Astrocyte (in vitro differentiated cells and primary cell): ENCODE measurements at places on chromosomes 6 and 20. TPM values are rescaled to one million over a fixed set of nuclear protein-coding genes. Genes with fewer than 3 reads are reported as not detected.

The GMPR gene
- 1.6 and 2.0 TPM in 2 replicates for total RNA-seq

The TMEM244 gene
- not detected in 2 replicates for total RNA-seq

DNA sequence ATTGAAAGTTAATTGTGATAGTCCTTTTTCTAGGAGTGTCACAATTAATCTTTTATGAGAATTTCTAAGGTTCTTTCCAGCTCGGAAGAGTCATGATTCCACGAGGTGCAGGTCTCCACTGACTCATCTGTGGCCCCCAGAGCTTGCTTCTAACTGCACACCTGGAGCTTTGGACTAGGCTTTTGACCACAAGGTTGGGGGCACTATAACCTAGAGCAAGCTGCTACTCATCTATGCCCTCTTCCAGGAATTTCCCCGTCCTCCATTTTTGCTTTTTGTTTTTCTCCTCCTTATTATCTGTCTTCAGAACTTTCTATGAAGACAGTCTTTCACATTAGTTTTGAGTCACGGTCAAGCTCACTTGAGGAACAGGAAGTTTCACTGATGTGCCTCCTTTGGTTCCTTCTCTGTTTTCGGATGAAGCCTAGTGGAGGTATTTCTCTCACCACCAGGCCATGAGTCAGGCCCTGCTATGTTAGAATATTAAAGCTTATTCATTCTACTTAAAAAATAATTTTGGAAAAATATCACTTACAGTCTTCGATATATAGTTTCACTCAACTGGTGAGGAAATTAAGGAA, 119.2 kb upstream of the INSM1 start:
- no peak for DNase-seq
- H3K4me3 ChIP-seq: no peak overlapping the region
- no peaks in the 10 kb centered on the region for H3K36me3 ChIP-seq
- no peak overlapping the region for H3K27ac ChIP-seq
- H3K27me3 ChIP-seq: no peaks in the 10 kb centered on the region

DNA sequence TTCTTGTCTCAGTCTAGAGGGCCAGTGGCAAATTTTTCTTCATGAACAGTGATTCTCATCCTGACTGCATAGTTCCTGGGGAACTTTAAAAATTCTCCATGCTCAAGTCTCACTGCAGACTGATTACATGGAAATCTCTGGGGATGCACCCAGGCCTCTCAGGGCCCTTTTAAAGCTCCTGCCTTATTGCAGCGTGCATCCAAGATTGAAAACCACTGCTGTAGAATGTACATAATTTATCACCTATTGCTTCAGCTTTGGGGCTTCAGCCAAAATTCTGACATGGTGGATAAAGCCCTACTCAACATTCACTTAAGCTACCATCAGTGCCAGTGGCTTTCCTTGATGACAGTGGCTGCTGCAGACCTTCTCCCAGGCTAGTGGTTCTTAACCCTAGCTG, 143.8 kb downstream of the BTBD3 start:
- DNase-seq: no peak
- H3K27me3 ChIP-seq: no peaks in the 10 kb centered on the region
- peaks cover 3% of the 10 kb centered on the region for H3K4me1 ChIP-seq
- no peaks in the 10 kb centered on the region for H3K36me3 ChIP-seq
- no peak overlapping the region for H3K27ac ChIP-seq
- H3K4me3 ChIP-seq: no peak overlapping the region

GRCh38 chr6:126198631-126199030, 141.3 kb upstream of the CENPW start:
- no peaks in the 10 kb centered on the region for H3K36me3 ChIP-seq
- no peak overlapping the region for H3K27ac ChIP-seq
- H3K27me3 ChIP-seq: no peaks in the 10 kb centered on the region
- no peaks in the 10 kb centered on the region for H3K4me1 ChIP-seq

DNA sequence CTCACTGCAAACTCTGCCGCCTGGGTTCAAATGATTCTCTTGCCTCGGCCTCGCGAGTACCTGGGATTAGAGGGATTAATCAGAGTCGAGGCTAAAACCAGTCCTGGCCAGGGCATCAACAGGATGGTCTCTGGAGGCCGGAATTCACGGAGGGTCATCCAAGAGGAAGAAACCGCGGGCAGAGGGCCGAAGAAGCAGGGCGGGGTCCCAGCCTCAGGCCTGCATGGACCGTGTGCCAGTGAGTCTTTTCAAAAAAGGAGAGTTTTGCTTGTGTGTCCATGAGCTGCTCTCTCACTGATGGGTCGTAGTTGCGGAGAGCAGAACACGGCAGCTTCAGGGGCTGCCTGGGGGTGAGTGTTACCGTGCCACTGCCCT, 295.1 kb upstream of the ZNF337 start:
- peaks cover 3% of the 10 kb centered on the region for H3K4me1 ChIP-seq
- H3K36me3 ChIP-seq: no peaks in the 10 kb centered on the region
- no peaks in the 10 kb centered on the region for H3K27me3 ChIP-seq
- no peak for DNase-seq
- no peak overlapping the region for H3K27ac ChIP-seq

GRCh38 chr6:146902846-146903245, 301.4 kb upstream of the STXBP5 start:
- H3K4me3 ChIP-seq: no peak overlapping the region
- peaks cover 4% of the 10 kb centered on the region for H3K4me1 ChIP-seq
- no peak overlapping the region for H3K27ac ChIP-seq
- DNase-seq: no peak
- H3K36me3 ChIP-seq: no peaks in the 10 kb centered on the region

- H3K4me1 ChIP-seq: no peaks in the 10 kb centered on the region
- H3K27ac ChIP-seq: no peak overlapping the region
- DNase-seq: no peak
- no peak overlapping the region for H3K4me3 ChIP-seq
- no peaks in the 10 kb centered on the region for H3K36me3 ChIP-seq
These were observed 25.0 kb downstream of the ANGPT4 start for GRCh38 chr20:891058-891705.
